ENCODE measurements at places on chromosomes 16 and 17. TPM values are rescaled to one million over a fixed set of nuclear protein-coding genes. Genes with fewer than 3 reads are reported as not detected.

HSD17B1 gene
- total RNA-seq: 0.82 TPM

LITAFD gene
- total RNA-seq: not detected

IRX3 gene
- 15.9 TPM for total RNA-seq

CARD14 gene
- 23.2 TPM for total RNA-seq

KRT17 gene
- not detected for total RNA-seq

TMEM208 gene
- total RNA-seq: 60.7 TPM

PRR29 gene
- total RNA-seq: not detected

SEPHS2 gene
- total RNA-seq: 7.9 TPM

TBC1D3C gene
- total RNA-seq: not detected

SGCA gene
- not detected for total RNA-seq
